ENCODE measurements at places on chromosomes 13 and 19. TPM values are rescaled to one million over a fixed set of nuclear protein-coding genes. Genes with fewer than 3 reads are reported as not detected.

The CATSPERD gene
- polyA plus RNA-seq: not detected

The IGFLR1 gene
- polyA plus RNA-seq: 11.2 TPM

The ZNF527 gene
- polyA plus RNA-seq: 0.80 TPM

The KLK11 gene
- 1.6 TPM for polyA plus RNA-seq

The GIPC3 gene
- 6.9 TPM for polyA plus RNA-seq

The FFAR1 gene
- polyA plus RNA-seq: not detected

The VWA8 gene
- 3.5 TPM for polyA plus RNA-seq

The ADAMTSL5 gene
- polyA plus RNA-seq: 0.49 TPM

The FSD1 gene
- 106 TPM for polyA plus RNA-seq

The CD70 gene
- not detected for polyA plus RNA-seq

The FPR1 gene
- 3.1 TPM for polyA plus RNA-seq

The IZUMO1 gene
- polyA plus RNA-seq: 0.20 TPM

The F10 gene
- 0.46 TPM for polyA plus RNA-seq

The CGB3 gene
- not detected for polyA plus RNA-seq

The GPC6 gene
- polyA plus RNA-seq: 8.5 TPM

The GAMT gene
- 146 TPM for polyA plus RNA-seq

The BEST2 gene
- 0.20 TPM for polyA plus RNA-seq

The HIPK4 gene
- not detected for polyA plus RNA-seq

The LMTK3 gene
- 27.6 TPM for polyA plus RNA-seq

The NLRP9 gene
- polyA plus RNA-seq: not detected

DNA sequence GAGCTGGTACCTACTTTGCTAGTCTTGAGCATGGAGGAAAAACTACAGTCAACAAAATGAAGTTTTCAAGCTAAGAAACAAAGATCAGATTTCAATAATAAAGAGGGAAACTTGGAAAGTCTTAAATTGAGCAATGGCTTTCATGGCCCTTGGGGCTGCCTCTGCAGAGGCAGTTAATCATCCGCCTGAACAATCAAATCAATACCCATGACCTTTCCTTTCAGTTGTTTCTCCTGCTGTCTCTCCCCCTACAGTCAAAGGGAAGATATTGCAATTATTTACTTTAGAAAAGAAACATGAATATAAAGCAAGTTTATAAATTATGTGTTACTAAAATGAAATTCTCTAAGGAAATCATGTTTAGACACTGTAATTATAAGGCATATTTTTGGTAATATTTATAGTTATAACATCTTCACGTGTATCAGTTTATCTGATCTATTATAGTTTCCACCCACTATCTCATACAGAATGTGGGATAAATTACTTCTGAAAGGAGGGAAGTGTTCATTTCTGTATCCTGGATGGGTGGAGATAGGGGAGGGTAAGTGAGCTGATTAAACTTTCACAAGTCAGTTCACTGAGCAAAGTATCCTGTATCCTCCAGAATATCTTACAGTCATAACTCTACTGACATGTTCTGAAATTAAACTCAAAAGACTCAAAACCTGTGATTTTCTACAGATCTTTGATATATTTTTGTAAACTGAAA, 72.4 kb upstream of the TSC22D1 start:
- no peak for DNase-seq

GRCh38 chr13:33640832-33641231, 177.1 kb upstream of the RFC3 start:
- DNase-seq: no peak

DNA sequence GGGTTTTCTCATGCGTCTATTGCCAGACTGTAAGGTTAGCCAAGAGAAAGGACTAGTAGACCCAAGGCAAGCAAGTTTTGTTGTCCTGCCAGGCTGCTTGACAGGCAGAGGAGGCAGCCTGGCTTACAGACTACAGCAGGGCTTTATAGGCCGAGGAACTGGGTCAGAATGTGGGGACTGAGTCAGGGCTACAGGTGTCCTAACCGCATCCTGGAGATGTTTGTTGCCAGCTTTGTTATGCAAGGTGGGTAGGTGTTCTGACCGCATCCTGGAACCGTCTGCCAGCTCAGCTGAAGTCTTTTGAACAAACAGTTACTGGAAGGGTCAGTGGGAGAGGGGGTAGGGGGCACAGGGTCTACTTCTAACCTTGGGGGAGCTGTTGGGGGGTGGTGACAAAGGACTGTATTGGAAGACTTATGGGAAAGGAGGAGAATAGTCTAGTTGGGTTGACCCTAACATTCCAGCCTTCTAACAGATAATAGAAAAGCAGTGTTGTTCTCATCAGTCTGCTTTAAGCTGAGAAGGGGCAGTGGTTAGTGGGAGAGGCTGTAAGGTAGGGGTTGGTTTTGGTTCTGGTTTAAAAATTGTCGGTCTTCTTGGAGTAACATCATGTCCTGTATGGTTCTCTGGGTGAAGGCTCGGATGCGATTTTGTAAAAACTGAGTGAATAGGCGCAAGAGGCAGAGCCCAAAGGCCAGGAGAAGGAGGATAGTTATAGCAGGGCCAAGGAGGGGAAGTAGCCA, 913.8 kb upstream of the SLITRK5 start:
- DNase-seq: no peak

GRCh38 chr19:20423381-20424197, 142.0 kb downstream of the ZNF737 start:
- DNase-seq: peak; percentile 55

- DNase-seq: no peak
Observed at GRCh38 chr13:48816700-48817099, 159.0 kb upstream of the FNDC3A start.

GRCh38 chr13:20446405-20446804, 79.3 kb downstream of the CRYL1 start:
- DNase-seq: no peak

GRCh38 chr19:46624958-46625661, at the start of gene PTGIR:
Gene PTGIR (minus strand): TSS chr19:46625089. CDS start chr19:46624225, 864 bp downstream.
- no peak for DNase-seq

GRCh38 chr19:30516531-30516930, 144.3 kb downstream of the ZNF536 start:
- DNase-seq: no peak

GRCh38 chr13:70380809-70381208, 272.6 kb upstream of the KLHL1 start:
- no peak for DNase-seq

- no peak for DNase-seq
Observed at GRCh38 chr13:48578516-48579164, 45.8 kb upstream of the RCBTB2 start.

DNA sequence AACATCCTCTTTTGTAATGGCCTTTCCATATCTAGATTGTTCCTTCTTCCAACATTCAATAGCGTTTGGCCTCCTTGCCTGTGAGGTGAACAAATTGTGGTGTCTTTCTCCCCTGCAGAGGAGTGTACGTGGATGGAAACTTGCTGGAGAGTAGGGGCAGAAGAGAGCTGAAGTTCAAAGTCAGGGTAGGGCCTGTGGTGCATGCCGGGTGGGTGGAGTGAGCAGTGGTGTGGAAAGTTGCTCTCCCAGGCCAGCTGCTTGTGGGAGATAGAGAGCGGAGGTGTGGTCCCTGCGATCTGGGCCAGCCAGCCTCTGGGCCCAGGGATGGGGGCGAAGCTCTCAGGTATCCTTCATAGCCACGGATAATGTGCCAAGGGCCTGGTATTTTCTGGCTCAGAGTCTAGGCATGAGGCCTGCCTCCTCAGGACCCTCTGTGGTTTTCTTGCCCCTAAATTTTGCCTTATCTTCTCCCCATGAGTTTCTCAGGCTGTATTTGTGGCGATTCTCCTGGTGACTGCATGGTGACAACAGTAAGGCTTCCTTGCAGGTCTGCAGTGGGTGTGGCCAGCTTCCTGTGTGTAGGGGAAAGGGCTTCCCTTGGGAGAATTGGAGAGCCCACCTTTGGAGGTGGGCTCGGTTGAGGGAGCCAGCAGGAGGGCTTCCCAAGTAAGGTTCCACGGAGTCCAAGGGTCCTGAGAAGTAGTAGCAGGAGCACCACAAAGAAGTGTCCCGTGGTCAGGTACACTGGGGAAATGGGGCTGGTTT, 6.7 kb downstream of the RGCC start:
- no peak for DNase-seq

DNA sequence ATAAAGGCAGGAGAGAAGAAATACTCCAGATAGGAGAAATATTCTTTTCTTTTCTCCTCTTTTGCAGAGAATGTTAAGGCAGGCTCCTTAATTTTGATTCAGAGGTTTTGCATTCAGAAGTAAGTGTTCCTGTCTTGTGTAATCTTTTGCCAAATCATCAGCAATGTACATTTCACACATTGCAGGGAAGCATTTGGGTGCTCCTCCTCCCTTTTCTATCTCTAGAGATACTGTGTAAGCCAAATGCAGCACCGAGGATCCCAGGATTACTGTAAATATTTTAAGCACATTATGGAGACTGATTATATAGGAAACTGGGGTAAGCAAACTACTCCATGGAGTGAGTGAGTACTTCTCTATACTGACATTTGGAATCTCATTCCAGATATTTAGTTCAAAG, 7.2 kb downstream of the ATP8A2 start:
- DNase-seq: no peak

DNA sequence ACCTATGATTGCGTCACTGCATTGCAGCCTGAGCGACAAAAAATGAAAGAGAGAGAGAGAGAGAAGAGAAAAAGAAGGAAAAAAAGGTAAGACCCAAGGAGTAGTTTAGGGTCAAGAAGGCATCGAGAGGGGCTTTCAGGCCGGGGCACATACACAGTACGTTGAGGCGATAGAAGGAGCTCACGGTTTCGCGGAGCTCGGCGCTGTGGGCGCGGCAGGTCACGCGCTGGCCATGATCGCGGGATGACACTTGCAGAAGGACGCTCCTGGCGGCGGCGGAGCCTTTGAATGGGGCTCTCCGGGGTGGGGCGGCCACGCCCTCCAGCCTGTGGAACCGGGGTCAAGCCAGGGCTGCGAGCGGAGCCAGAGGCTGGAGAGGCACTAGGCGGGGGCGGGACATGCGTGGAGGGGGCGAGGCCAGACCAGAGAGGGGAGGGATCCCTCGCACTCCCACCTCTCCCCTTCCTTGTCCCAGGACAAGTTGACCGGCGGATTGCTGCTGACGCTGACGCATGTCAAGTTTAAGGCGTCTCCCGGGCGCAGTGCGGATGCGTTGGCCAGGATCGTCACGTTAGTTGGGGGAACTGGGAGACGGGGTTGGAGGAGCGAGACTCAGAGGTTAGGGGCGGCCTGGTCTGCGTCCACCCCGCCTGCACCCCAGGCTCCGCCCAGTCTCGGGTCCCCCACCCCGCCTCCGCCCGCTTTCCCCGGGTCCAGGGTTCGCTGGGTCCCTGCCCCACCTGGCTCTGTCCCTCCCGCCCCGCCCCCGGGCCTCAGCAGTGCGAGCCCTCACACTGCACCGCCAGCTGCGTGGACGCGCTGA, 6.9 kb downstream of the NPHS1 start:
- DNase-seq: no peak

- DNase-seq: no peak
Observed at GRCh38 chr13:45269204-45269603, 68.4 kb upstream of the KCTD4 start.

GRCh38 chr13:84470528-84470927, 588.3 kb upstream of the SLITRK1 start:
- DNase-seq: no peak

DNA sequence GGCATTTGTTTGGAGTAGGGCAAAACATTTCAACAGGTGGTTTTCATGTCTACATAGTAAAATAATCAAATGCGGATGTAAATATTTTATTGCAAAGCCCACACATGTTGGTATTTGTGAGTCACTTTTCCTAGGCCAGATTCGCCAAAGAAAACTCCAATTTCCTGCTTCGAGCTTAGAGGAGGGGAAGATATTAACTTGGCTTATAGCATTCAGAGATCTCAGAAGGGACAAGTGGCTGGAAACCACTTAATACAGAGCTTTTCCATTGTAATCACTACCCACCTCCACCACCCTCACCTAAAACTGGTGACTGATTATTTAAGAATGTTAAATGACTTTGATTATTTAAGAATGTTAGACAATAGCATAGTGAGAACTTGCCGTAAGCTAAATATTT, 530.6 kb upstream of the SPRY2 start:
- DNase-seq: no peak

DNA sequence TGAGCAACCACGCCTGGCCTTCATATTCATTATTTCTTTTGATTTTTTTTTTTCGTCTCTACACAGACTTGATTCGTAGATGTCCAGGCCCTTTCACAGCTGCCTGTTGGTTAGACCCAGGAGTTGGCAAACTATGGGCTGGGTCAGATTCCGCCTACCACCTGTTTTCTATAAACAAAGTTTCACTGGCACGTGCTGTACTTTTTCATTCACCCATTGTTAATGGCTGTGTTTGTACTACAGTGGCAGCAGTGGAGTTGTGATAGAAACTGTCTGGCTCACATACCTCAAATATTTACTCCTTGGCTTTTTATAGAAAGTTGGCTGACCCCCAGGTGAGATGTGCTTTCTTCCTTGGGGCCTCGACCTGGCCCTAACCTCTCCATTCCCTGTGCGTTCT, 72.9 kb upstream of the TEX29 start:
- no peak for DNase-seq

DNA sequence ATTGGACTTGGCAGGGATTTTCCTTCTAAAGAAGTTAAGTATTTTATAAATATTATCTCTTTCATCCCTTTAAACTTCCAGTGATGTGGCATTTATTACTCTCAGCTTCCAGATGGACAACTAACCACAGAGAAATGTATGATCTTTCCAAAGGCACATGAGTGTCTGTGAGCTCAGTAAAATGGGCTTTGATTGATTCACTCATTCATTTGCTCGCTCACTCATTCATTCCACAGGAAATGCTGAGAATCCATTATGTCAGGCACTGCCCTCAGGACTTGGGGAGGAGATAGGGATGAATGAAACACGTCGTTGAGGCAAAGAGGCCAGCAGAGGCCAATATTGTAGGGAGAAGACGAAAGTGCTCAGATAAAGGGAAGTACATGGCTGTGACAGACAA, 359.3 kb downstream of the EFNB2 start:
- DNase-seq: no peak

GRCh38 chr19:55304279-55304978, 20.6 kb downstream of the BRSK1 start:
- DNase-seq: no peak

GRCh38 chr13:109496216-109496615, 290.2 kb downstream of the IRS2 start:
- no peak for DNase-seq

GRCh38 chr19:5107432-5108122, 138.7 kb downstream of the KDM4B start:
- no peak for DNase-seq

DNA sequence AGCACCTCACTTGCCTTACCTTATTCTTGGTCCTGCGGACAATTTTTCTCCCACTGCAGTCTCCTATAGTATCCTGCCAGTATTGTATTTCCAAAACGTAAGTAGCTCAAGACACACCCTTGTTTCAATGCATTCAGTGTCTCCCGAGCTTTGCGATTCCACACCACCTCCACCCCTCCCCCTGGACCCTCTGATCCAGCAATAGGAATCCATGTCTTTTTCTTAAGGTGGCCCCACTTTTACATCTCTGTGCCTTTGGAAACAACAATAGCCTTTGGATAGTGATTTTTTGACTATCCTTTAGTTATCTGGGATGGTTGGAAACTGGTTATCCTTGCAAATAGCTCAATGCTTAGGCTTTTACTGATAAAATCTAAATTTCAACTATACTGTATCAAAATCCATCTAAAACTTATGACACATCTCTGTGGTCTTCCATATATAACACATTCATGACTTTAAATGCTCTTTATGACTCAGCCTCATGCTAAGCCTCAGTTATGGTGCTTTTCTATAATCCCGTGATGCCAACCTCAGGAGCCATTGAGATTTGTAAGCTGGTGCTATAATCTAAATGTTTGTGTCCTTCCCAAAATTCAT, 27.1 kb downstream of the FAM216B start:
- DNase-seq: no peak

- no peak for DNase-seq
Observed at GRCh38 chr19:51739466-51740213, 12.0 kb downstream of the FPR1 start.

- DNase-seq: no peak
Observed at GRCh38 chr19:14112809-14113385, 4.7 kb downstream of the PRKACA start.

GRCh38 chr13:52906122-52906903, 57.9 kb upstream of the PCDH8 start:
- no peak for DNase-seq
